ENCODE measurements at places on chromosomes 16 and 17.

GRCh38 chr16:14202697-14203096 lies 131.6 kb downstream of the MRTFB start:
- no peak for DNase-seq

- DNase-seq = no peak
These were observed 22.5 kb downstream of the AXIN2 start for GRCh38 chr17:65538675-65539529.

GRCh38 chr17:65147955-65148354 lies 10.8 kb downstream of the RGS9 start:
- DNase-seq = no peak

- peak; percentile 47 for DNase-seq
These were observed at the start of gene ABHD15 for GRCh38 chr17:29566473-29567303. Gene ABHD15, minus strand, starts transcription at chr17:29567037. Its CDS starts 71 bp downstream, at chr17:29566966.

GRCh38 chr16:82094942-82095540 lies 60.0 kb downstream of the HSD17B2 start:
- DNase-seq = no peak
